NB4 (cell line): ENCODE measurements at places on chromosomes 2 and 18.

DNA sequence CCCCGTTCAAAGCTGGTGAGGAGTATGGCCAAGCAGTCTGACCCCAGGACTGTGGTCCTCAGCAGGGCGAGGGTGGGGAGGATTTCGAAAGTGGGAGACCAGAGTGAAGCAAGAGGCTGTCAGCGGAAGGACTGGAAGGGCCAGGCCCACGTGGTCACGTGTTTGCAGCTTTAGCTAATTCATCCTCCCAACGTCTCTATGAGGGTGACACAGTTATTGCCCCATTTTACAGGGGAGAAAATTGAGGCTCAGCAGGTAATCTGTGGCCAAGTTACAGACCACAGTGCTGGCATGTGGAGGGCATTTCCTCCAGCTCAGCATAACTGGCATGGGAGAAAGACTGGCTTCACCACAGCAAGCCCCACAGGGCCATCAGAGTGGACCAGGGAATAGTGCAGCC, 45.4 kb upstream of the LTBP1 start:
- peak; percentile 71 for DNase-seq

GRCh38 chr2:54639609-54640008, 83.9 kb upstream of the EML6 start:
- DNase-seq: no peak

- DNase-seq: no peak
These were observed 409.8 kb downstream of the ZNF521 start for GRCh38 chr18:24942144-24942543.

DNA sequence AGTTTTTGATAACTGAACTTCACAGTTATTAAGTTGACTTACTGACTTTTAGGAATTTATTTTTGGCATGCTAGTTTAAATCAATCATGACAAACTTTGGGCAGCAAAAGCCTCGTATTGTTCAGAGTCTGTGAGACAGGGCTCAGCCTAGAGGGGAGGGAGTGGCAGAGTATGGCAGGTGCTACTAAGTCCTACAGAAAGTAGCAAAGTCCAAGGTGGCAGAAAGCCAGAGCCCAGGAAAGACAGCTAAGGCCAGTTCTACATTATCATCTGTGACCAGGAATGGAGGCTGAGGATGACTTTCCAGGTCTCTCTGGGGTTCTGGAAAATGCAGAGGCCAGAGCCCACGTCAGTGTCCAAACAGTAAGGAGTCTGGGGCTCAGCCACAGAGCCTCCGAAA, 34.2 kb downstream of the CHST10 start:
- DNase-seq: no peak

GRCh38 chr2:15334644-15335326, 226.3 kb downstream of the NBAS start:
- DNase-seq: no peak

GRCh38 chr18:29871246-29871645, 1171.3 kb downstream of the DSC3 start:
- DNase-seq: no peak

DNA sequence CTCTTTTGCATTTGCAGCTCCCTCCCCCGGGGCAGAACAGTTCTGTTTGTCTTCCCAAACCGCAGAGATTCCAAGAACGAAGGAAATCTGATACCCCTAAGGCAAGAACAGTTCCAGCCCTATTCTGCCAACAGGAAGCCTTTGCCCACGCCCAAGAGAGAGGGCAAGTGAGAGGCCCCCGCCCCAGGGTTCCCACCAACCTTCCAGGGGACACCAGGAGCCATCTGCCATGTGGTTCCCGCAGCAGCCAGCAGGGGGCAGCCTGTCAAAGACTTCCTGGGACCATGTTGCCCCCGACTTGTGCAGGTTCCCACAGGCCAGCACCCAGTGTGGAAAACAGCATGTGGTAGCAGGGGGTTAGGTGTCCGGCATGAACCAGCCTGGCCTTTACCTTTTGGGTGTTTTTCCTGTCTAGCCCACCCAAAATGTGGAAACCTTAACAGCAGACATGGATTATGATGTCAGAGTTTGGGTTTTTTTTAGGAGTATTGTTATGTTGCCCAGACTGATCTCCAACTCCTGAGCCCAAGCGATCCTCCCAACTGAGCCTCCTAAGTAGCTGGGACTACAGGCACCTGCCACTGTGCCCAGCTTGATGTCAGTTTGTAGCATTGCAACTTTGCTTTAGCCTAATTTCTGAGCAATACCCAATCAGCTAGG, 21.7 kb upstream of the EFHD1 start:
- peak; percentile 72 for DNase-seq

DNA sequence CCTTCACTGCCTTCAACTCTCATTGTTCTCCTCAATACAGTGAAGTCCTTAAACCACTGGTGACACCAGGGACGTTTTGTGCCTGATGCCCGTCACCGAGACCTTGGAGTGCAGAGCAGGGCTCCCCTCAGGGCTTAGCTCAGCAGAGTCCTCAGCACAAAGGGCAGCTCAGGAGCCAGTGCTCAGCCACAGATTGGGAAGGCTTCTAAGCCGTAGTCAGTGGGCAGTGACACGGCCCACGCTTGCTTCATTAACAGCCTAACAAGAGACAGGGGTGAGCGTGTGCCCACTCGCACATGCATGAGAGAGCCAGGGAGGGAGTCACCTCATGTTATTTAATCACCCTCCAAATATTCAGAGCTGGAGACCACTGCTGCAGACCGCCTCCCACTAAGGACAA, 137.5 kb downstream of the SH3RF3 start:
- no peak for DNase-seq

GRCh38 chr18:68234131-68234530, 480.8 kb downstream of the TMX3 start:
- DNase-seq: no peak

DNA sequence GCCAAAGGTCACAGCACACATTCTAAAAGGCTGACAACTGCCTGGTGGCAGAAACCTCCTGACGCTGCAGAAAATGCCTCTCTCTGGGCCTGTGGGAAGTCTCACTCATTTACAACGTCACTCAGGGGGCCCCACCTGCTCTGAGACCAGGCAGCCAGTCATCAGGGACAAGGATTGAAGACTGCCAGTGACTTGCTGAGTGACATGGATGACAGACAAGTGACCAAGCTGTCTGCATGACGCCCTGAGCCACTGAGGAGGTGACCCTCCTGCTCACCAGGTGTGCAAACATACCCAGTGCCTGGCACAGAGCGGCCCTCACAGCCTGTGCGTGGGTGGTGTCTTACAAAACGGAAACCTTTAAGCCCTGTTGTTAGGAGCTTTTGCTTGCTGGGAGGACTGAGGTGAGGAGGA, 392.4 kb downstream of the TNS1 start:
- DNase-seq: peak; percentile 3
